ENCODE measurements at places on chromosomes 13 and 19.

DNA sequence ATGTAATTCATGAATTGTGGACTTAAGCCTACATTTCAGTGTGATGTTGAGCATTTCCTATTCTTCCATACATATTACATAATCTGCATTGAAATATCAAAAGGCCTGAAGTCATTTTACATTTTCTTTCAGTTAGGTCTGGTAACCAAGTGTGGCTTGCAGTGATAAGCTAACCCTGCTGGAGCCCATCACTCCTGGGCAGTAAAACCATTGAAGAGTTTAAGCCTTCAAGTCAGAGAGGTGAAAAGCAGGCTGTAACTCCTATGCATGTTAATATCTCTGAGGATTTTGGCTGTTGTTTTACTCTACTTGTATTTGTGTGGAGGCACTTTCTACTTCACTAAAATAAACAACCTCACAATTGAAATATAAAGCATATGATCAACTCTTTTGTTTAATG, 248.8 kb downstream of the SLITRK5 start:
- DNase-seq: no peak

GRCh38 chr19:10344780-10345179, 5.4 kb upstream of the ICAM3 start:
- DNase-seq: no peak

DNA sequence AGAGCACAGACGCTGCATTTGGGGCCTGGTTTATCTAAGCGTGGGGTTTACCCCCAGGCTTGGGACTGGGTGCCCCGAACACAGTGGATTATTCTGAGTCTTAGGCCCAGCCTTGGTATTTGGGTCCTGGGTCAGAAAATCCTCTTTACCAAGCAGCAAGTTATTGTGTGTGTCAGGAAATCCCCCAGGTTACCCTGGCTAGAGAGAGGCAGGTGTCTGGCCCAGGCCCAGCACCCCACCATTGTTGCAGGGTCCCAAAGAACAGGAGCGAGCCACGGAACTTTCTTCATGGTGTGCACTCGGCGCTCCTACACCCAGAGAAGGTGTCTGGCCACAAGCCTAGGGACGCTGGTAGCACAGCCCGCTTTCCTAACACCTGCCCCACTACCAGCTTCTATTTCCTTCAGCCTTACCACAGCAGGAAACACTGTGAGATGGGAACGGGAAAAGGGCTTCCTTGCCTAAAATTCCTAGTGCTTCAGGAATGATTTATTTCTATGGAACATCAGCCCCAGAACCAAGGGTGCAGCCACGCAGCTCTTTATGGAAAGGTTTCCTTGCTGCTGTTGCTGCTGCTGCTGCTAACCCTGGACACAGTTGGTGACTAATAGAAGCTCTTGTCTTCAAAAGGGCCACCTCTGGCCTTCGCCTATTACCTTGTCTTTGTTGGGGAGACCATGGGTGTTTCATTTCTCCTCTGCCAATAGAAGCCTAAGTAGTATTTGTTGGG, 7.4 kb upstream of the CDX2 start:
- no peak for DNase-seq

DNA sequence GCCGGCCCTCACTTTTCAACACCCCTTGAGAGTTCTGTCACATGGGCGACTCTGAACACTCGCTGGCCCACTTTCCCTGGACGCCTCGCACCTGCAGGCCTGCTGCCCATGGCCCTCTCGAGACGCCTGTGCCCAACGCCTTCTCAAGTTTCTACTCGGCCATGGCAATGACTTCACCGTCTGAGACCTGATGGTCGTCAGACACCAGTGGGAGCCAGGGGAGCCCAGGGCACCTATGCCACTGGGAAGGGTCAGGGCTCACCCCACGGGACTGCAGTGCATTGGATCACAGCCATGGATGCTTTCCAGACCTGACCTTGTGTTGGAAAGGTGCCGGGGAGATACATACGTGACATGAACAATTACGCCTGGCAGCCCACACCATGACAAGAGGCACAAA, 60.1 kb downstream of the KLF2 start:
- no peak for DNase-seq

All from activated T-cell treated with anti-CD3 and anti-CD28 coated beads, Interleukin-2, amount 50 U/mL, for 1 hour (primary cell).